ENCODE measurements at places on chromosomes 13 and 19.

DNA sequence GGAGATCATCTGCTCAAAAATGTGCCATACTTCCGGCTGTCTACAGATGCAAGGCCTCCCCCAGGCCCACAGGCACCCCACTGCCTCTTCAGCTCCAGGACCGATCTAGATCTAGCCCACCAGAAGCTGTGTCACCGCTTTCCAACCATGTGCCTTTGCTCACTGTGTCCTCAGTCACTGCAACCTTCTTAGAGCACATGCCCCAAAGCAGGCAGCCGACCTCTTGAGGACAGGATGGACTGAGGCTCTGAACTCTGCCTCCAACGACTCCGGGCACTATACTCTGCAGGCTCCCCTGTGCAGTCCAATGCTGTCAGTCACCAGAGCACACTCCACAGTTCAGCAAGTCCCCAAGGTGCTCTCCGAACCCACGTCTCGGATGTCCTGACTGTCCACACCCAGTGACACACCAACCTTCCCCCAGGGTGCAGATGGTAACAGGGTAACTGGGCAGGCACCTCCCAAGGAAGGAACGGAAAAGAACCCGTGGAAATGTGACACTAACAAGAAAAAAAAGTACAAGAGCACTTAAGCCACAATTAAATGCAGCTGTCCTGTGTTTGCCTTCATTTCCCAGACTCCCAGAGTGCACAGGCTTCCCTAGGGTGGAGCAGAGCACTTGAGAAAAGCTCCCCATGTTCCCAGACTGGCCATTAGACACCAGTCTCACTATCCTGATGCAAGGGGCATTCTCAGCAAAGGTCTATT is 4.8 kb downstream of the STK24 start:
- no peak for DNase-seq

- peak; percentile 66 for DNase-seq
These were observed 27.6 kb downstream of the ZNF607 start for GRCh38 chr19:37691881-37692504.

- DNase-seq = peak; percentile 87
These were observed 3.7 kb upstream of the PDE4A start for GRCh38 chr19:10416380-10417257.

GRCh38 chr13:84865783-84866221 is 933.4 kb downstream of the SLITRK6 start:
- DNase-seq = no peak

DNA sequence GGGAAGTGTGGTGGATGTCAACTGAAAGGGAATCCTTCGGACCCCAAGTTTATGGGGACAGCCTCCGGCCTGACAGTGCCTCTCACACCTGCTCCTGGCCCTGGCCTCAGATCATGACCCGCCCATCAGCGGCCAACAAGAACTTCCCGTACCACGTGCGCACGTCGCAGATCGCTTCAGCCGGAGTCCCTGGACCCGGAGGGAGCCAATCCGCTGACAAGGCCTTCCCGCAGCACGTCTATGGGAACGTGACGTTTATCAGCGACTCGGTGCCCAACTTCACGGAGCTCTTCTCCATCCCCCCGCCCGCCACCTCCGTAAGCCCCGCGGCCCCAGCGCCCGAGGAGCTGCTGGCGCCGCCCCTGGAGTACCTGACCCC is 2.0 kb upstream of the MEGF8 start:
- no peak for DNase-seq

DNA sequence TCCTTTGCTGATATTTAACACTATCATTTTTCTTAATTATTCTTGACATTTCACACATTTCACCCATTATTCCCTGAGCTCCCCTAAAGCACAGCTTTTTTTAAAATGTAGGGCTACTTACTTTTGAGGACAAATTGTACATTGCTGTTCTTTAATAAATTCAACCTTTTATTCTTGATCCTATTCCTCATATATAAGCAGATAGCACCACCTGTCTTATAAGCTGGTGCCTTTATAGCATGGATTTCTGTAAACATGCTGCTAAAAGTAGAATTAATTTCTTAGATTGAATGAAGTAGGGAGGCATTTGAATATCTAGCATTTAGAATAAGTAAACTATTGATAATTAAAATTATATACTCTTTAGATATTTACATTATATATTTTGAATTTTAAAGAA is 603.4 kb upstream of the PCDH9 start:
- no peak for DNase-seq

GRCh38 chr13:30837227-30838159 is 68.6 kb upstream of the MEDAG start:
- no peak for DNase-seq

- no peak for DNase-seq
These were observed 4.0 kb downstream of the EFNA2 start for GRCh38 chr19:1289686-1290025.

- no peak for DNase-seq
These were observed 6.8 kb downstream of the PCDH17 start for GRCh38 chr13:57638186-57638890.

DNA sequence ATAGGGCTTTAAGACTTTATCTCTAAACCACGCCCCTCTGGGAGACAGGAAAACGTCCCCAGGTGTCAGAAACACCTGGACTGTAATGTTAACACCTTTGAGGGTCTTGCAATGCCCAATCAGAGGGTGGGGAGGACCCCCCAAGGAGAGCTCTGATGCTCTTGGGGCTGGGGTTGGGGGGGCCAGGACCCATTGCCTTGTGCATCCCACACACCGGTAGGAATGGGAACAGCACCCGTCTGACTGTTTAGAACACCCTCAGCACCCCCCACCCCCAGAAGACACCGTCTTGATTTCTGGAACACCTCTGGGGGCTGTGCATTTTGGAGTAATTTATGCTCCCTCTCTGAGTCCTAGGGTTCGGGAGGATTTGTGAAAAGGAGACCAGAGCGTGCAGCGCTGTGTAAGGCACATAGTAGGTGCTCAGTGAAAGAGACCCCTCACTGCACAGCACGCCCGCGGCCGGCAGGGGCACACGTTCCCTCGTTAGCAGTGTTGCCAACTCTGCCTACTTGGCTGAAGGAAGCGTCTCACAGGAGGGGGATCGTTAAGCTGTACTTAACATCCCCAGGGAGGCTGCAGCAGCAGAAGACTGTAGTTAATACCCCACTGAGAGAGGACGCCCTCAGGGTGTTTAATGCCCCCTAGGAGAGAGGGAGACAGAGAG is 2.8 kb upstream of the ERFL start:
- DNase-seq = no peak

DNA sequence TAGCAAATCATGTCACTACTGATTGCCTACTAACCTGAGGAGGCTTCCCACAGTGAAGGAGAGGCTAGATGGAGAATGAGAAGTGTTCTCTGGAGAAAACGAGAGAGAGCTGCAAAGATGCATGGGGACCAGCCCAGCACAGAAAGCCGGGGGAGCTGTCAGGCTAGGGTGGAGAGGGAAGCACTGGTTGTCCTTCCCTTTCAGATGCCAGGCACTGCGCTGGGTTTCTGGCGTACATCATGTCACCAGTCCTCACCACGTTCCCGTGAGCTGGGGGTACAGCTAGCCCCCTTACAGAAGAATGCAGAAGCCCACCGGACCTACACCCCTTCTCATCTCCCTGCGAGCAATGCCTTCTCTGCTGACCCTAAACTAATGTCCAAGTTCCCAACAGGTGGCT is 86.0 kb downstream of the STK24 start:
- no peak for DNase-seq

GRCh38 chr19:55590617-55591016 is 8.7 kb downstream of the FIZ1 start:
- DNase-seq = no peak

DNA sequence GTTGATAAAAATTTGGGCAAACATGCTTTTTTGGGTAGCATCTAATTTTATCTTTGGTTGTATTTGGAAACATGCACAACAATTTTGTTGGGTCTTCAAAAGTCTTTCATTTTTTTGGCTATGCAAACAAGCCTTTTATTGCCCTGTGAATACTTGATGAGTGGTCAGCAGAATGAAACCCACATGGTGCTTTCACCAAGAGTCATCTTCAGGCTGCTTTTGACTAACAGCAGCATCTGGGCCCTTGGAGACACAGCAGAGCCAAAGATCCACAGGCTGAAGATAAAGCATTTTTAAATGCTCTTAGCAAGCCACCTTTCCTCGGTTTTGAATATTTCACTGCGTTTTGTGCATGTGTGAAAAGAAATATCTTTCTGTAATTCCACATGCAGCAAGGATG is 154.9 kb downstream of the FGF9 start:
- DNase-seq = no peak

DNA sequence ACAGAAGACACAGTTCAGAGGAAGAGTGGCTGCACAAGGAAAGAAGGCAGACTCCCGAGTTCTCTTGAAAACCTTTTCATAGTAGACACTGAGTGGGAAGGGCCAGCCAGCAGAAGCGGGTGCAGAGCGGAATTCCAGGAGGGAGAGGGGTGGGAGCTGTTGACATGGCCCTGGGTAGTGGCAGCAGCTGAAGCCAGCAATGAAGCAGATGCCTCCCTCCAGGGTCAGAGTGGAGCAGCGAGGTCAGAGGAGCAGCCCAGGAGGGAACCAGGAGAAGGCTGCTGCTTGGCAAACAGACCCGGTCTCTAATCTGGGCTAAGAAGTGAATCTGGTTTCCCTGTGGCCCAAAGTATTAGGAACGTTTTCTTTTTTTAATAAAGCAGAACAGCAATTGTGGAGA is 73.9 kb upstream of the SPATA13 start:
- DNase-seq = no peak

DNA sequence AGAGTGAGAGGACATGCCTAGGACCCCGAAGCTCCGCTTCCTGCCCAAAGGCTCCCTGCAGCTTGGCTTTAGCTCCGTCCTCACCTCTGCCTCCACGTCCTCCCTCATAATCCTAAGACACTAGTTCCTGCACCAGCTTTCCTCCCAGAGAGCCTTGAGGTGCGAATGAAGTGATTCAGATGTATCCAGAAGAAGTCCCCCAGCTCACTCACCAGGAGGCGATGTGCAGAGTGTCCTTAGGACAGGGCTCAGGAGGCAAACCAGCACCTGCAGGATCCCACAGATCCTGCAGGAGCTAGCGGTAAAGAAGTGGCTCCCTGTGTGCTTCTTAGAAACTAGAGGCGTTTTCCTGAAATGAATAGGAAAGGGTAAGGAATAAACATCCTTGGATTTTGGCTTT is 109.7 kb downstream of the HSPH1 start:
- DNase-seq = no peak

DNA sequence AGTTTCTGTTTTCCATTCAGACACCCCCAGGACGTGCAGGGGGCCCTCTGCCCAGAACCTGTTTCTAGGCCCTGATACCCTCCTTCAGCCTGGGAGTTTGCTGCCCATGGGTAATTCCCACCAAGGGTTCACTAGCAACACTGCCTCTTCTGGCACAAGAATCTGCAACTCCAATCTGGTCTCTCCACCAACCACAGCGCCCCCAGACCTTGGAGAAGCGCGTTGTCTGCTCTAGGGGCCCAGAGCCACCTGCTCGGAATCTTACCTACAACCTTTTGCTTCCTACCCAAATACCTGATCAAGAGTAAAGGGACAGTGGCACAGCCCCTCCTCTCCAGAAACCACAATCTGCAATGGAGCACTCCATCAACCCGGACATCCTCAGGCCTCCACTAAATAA is 763 bp downstream of the ZNF180 start:
- DNase-seq = no peak

- no peak for DNase-seq
These were observed 262.4 kb upstream of the MIR17HG start for GRCh38 chr13:91085127-91085526.

- no peak for DNase-seq
These were observed 17.3 kb upstream of the FCGBP start for GRCh38 chr19:39951686-39952085.

- DNase-seq = no peak
These were observed 147.4 kb downstream of the KDM4B start for GRCh38 chr19:5116292-5116691.

DNA sequence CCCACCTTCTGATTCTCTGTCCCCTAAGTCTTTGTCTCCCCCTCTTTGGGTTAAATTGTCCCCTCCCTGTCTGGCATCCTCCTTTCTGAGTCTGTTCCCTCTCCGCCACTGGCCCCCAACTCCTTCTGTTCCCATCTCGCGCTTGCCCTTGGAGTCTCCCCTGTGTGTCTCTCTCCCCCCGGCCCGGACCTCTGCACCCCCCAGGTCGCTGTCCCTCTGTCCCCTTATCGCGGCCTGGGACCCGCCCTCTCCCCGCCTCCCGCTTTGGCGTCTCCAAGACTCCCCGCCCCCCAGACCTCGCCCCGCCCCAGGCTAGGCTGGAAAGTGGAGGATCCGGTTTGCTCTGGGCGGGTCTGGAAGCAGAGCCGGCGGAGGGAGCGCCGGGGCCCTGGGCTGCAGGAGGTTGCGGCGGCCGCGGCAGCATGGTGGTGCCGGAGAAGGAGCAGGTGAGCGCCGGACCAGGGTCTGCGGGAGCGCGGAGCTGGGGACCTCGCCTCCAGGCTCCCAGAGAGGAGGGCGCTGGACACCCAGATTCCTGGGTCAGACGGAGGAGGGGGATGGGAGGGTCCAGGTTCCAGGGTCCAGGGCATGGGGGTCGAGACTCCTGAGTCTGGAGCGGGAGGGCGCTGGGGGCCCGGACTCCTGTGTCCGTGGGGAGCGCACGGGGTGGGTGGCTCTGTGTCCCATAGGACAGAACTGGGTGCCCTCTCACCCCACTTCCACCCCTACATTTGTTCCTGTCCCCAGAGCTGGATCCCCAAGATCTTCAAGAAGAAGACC is at the start of gene TRPM4:
Gene TRPM4, plus strand, starts transcription at position 348 of the 780 bp plus-strand sequence. Its CDS starts 75 bp downstream, at position 423.
- DNase-seq = no peak

- no peak for DNase-seq
These were observed 257.4 kb downstream of the TDRD3 start for GRCh38 chr13:60654415-60654814.

DNA sequence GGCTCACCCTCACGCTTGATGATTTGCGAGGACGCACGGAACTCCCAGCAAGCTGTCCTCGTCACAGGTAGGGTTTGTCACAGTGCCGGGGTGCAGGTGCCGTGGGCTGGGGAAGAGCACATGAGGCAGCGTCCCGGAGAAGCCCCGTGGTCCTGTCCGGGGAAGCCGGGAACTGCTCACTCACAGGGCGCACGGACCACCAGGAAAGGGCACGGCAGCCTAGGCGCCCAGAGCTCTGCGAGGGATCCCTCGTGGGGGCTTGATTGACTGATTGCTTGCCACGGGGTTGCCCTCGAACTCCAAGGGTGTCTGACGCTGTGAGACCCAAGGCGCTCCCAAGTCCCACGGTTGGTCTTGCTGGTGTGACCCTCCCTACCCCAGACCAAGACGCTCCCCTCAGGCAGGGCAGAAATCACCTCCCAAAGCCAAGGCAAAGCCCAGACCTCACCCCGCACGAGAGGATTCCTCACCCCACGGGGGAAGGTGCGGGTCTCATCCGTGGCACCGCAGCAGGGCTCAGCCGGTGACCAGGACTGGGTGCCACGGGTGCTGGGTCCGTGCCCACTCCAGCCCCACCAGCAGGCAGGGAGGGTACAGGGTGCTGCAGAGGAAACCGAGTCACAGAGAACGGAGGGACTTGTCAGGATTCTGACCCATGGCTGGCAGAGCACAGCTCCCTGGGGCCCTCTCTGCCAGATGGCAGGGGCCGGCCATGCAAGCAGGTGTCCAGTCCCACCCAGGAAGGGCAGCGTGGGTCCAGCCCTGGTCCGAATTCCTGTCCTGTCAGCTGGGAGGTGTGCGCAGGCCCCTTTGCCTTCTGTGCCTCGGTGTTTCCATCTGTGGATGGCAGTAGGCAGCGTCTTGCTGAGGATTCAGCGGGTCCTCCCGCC is 7.7 kb downstream of the C2CD4C start:
- no peak for DNase-seq
